ENCODE measurements at places on chromosomes 7 and 10.

- DNase-seq = no peak
These were observed 147.5 kb downstream of the PCDH15 start for GRCh38 chr10:54653518-54653917.

DNA sequence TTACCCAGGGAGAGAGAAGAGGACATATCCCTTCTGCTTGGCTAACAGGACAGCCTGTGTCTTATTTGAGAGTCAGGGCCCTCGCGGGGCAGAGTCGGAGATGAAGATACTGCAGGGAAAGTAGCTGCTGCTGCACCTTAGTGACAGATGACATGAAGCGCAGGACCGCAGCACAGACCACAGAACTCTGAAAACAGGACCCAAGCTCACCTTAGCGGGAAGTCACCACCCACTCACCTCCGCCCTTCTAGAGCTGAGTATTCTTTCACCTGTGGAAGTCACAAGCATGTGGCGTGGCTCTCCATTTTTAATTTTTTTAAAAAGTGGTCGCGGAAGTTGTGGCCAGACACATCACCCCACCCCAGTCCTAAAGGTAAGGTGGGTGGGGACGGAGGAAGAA, 191.4 kb downstream of the FAM107B start:
- DNase-seq = peak; percentile 48

DNA sequence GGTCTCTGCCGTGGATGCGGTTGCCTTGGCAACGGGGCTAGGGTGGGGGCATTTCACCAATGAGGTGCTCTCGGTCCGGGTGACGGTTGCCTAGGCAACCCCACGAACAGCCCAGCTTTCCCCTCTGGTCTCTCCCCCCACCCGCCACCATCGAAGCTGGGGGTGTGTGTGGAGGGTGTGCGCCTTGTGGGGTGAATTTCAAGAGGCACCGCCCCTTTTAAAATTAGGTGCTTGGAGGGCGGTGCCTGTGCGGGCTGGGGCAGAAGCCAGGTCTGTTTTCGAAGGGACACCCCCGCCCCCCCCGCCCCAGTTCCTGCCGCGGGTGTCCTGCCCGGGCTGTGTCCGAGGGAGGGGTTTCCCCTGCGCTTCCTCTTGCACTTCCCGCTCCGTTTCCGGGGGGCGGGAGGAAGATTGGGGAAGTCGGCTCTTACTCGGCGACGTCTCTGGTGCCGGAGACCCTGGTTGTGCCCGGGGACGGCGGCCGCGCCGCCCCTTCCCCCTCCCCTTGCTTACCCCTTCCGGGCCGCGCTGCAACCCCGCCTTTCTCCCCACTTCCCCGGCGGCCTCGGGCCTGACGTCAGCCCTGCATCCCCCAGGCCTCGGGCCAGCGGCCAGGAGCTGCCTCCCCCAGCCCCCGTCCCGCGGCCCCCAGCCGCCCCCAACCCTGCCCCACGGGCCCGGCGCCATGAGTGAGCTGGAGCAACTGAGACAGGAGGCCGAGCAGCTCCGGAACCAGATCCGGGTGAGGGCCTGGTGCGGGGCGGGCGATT, 2.2 kb downstream of the GNB2 start:
- peak; percentile 54 for DNase-seq

- no peak for DNase-seq
These were observed 172.6 kb downstream of the FAM107B start for GRCh38 chr10:14601872-14602725.

GRCh38 chr10:95815701-95816240, 59.8 kb downstream of the ENTPD1 start:
- no peak for DNase-seq

DNA sequence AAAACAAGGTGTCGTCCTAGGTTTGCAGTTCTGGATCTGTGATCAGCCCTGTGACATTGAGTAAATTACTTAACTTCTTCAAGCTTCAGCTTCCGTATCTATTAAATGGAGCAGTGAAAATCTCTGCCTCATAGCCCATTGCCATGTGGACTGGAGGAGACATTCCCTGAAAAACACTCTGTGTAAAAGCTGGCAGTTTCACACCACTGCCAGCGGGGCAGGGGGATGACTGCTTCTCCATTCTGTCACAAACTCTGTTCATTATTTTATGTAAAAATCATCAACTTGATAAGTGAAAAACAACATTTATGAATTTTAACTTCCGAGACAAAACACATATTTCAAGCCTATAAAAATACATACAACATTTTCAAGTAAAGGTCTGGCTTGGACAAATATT, 234.7 kb downstream of the BMPER start:
- no peak for DNase-seq

GRCh38 chr10:6986927-6987326, 406.9 kb upstream of the PRKCQ start:
- no peak for DNase-seq

DNA sequence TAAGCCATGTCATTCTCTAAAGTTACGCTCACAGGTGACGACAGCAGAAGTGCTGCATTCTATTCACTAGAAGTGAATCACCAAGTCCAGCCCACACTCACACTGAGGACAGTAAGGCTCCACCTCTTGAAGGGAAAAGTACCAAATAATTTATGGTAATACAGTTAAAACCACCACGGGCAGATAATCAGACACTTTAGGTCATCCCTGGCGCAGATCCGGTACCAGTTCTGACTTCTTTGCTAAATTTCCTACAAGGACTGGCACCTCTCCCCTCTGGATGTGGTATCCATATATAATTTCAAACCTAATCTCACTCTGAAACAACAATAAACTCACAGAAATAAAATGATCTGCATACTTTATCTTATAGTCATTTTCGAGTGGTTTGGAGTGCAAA, 954.7 kb upstream of the GHITM start:
- no peak for DNase-seq

DNA sequence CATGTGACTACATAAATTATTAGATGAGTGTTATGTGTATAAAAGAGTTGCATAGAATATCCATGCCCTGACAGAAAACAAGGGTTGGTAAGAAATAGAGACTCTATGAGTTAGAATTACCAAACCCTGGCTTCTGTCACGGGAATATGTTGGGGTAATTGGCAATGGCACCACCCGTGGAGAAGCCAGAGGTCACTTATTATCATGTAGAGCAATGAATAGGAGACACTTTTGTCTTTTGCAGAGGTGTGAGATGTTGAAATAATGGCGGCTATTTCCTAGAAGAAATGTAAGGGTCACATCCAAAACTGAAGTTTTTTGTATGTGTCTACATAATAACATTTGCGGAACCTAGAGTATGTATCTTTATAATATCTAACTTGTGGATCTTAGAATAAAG, 35.3 kb downstream of the ABCB5 start:
- DNase-seq = no peak

DNA sequence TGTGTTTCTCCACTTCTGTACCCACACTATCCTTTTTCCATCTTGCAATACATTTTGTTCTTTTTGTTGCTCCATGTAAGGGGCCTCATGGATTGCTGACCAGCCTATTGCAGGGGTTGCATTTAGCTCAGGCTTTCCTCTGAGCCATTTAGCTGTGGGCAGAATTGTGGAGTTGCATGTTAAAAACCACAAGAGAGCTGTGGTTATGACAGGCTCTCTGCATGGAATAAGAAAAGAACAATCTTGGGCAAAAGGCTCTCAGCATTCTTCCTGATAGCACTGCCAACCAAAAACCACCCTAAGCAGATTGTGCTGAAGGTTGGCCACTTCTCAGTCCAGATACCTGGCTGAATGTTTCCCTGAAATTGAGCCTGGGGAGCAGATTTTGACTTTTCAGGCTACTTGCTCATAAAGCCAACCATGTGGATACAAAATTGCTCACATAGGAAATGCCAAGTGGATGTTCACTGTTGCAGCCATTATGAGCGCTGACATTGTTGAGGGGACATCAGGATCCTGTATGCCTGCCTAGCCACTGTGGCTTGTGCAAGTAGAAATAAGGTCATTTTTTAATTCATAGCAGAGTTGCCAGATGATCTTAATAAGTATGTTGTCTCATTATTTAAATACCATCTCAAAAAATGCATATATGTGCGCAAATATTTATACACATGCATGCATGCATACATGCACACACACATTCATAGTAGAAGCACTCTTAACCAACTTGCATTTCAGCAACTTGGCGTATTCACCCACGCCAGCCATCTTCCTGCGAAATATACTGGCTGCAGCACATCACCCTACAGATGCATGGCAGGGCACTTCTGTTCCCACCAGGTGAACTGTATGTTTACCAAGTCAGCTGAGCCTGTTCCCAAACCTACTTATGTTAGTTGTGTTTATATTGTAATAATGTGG, 695.4 kb downstream of the LRMDA start:
- no peak for DNase-seq

- no peak for DNase-seq
These were observed 82.3 kb downstream of the LRGUK start for GRCh38 chr7:134209322-134210015.

DNA sequence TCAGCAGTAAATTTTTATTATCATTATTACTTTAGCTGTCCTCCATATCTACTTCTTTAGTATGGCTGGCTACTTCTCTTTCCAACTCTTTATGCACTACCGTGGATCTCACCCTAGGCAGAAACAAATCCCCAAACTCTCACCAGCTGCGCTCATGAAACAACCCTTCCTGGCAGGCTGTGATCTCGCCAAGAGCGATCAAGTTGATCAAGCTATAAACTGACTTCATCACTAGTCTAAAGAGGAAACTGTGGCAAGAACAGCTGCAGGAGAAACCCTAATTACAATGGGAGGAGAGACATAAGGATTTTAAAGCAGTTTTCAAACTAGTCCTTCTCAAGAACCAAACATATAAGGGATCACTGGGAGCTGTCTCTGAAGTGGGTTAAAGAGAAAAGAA, 160.5 kb upstream of the PRSS58 start:
- DNase-seq = no peak

DNA sequence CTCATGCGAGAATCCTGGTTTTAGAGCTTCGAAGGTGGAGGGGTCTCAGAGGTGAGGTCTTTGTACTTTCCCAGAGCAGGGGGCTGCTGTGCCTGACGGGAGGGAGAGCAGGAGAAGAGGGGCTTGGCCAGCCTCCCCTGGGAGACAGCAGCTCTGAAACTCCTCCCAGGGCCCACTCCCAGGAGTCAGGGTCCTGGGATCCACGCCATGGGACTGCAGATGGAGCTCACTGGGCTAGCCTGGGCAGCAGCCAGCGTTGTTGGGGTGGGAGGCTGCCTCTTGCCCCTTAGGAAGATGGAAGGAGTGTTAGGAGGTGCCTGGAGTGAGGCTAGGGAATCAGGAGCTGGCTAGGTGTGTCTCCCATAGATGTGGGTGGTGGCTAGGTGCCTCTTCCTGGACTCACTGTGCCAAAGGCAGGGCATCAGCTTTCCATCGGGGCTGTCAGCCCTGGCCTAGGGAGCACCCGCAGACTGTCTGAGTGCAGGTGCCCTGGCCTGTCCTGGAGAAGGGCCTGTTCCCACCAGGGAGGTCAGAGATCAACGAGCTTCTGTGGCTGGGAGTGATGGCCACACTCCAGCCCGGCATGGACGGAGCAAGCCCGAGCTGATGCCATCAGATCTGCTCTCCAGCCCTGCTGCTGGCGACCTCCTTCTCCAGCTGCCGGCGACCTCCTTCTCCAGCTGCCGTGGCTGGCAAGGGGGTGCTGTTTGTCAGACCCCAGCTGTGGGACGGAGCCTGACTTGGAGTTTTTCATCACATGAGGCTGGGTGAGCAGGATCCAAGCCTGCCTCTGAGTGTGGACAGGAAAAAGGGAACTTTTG, 111.3 kb downstream of the PTPN20 start:
- DNase-seq = no peak

- peak; percentile 7 for DNase-seq
These were observed 448 bp upstream of the PTER start for GRCh38 chr10:16436367-16436757.

GRCh38 chr7:41313171-41313570, 389.7 kb downstream of the INHBA start:
- DNase-seq = no peak

- no peak for DNase-seq
These were observed 152.3 kb downstream of the BTAF1 start for GRCh38 chr10:92075829-92076228.

- no peak for DNase-seq
These were observed 113.9 kb upstream of the PRR15 start for GRCh38 chr7:29449569-29450260.

DNA sequence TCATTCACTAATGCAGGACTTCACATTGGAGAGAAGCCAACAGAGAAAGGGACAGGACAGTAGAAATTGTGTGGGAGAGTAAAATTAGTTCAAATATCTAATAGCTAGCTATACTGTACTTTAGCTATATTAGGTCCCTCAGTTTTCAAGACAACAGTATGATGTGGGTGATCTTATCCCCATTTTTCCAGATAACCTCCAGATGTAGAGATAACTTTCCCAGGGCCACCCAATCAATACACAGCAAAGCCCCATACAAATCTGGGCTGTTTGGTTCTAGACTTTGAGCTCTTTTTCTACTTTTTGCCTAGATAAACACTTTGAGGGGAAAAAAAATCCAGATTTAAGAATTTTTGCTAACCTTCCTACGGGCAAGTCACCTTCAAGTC, 482 bp upstream of the CLDN12 start:
- no peak for DNase-seq

GRCh38 chr10:44022203-44022602, 362.7 kb downstream of the CXCL12 start:
- DNase-seq = no peak

GRCh38 chr10:125549653-125550052, 133.3 kb downstream of the TEX36 start:
- no peak for DNase-seq

DNA sequence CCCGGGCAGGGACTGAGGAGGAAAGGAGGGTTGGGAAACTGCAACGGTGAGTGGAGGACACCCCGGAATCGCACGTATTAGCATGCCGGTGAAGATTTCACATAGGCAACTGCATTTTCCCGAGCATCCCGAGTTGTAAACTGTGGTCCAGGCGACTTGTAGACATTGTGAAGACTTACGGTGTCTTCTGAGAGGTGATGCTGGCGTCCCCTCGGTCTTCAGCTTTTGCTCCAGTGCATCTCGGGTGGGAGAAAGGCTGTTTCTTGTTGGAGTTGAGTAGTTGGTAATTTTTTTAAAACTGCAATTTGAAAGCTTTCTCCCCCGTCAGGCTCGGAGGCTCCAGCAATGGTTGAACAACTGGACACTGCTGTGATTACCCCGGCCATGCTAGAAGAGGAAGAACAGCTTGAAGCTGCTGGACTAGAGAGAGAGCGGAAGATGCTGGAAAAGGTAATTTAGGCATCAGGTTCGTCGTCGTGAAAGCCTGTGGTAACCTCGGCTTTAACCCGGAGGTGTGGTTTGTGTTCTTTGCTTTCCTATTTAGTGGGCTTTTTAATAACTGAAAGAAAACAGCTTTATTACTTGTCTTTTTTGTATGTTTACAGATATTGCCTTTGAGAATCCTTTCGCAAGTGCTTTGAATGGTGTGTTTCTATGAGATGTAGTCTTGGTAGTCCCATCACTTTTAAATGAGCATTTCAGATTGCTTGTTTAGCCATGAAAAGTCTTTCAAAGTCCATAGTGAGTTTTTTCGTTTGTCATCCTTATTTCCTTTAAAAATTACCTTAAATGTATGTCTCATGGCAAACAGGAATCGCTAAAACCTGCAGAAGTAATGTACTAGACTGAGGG, 687 bp downstream of the HELLS start:
- DNase-seq = no peak

- no peak for DNase-seq
These were observed 129.1 kb upstream of the ANK3 start for GRCh38 chr10:60518745-60519144.
